Nephron progenitor cell (in vitro differentiated cells): ENCODE measurements at places on chromosomes 3 and 15.

- peaks cover 14% of the 10 kb centered on the region for H3K36me3 ChIP-seq
- peaks cover 21% of the 10 kb centered on the region for H3K27me3 ChIP-seq
- H3K27ac ChIP-seq, result no peak overlapping the region
- DNase-seq, result no peak
Measured at GRCh38 chr3:41131224-41131623, 68.1 kb upstream of the CTNNB1 start.

DNA sequence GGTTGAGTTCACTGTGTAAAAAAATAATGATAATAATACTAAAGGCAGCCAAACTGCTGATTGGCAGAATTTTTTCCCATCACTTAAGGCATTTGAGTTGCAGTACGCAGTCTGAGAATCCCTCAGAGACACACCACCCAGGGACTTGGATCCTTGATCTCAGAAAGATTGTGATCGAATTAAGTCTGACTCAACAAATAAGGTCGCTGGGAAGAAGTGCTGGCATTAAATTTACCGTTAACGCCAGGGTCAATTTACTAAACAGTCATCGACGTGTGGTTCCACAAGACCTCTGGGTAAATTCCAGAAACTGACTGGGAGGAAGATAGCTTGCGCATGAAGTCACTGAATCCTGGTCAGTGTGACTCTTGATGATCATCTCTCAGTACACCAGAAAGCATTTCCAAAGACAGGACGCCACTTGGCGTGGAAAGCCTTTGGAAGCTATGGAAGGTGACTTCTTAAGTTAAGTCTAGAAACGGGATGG is 48.3 kb upstream of the CGNL1 start:
- no peaks in the 10 kb centered on the region for H3K36me3 ChIP-seq
- H3K27ac ChIP-seq, result no peak overlapping the region
- H3K4me1 ChIP-seq, result peaks cover 36% of the 10 kb centered on the region
- H3K27me3 ChIP-seq, result peaks cover 15% of the 10 kb centered on the region
- no peak overlapping the region for H3K4me3 ChIP-seq
- DNase-seq, result no peak

- no peak overlapping the region for H3K27ac ChIP-seq
- H3K27me3 ChIP-seq, result no peaks in the 10 kb centered on the region
- no peaks in the 10 kb centered on the region for H3K4me1 ChIP-seq
- DNase-seq, result no peak
- H3K36me3 ChIP-seq, result no peaks in the 10 kb centered on the region
- H3K4me3 ChIP-seq, result no peak overlapping the region
Measured at GRCh38 chr15:94761574-94761973, 530.2 kb downstream of the MCTP2 start.

GRCh38 chr15:63505842-63506222 is 1.4 kb downstream of the USP3 start:
- H3K27me3 ChIP-seq, result no peaks in the 10 kb centered on the region
- peak overlapping the region; percentile 92 for H3K27ac ChIP-seq
- H3K4me3 ChIP-seq, result peak overlapping the region; percentile 92
- H3K36me3 ChIP-seq, result no peaks in the 10 kb centered on the region

GRCh38 chr3:145698749-145699148 is 462.2 kb downstream of the PLOD2 start:
- H3K27ac ChIP-seq, result no peak overlapping the region
- peaks cover under 1% of the 10 kb centered on the region for H3K27me3 ChIP-seq
- no peak for DNase-seq
- no peaks in the 10 kb centered on the region for H3K36me3 ChIP-seq
- no peak overlapping the region for H3K4me3 ChIP-seq
- H3K4me1 ChIP-seq, result no peaks in the 10 kb centered on the region

DNA sequence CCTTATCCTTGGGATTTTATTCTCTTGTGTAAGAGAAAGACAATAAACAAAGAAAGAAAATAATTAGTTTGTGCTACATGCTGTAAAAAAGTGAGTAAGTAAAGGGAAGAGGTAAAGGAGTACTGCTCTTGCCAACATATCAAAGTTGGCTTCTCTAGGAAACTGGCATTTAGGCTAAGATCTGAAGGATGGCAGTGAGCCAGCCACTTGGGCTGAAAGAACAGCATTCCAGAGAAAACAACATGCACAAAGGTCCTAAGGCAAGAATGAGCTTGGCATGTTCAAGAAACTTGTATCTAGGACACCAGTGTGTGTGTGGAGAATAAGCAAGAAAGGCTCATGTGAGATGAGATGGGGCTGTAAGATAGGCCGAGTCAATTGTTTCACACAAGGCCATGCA is 245.5 kb upstream of the MANF start:
- H3K4me1 ChIP-seq, result no peaks in the 10 kb centered on the region
- no peak overlapping the region for H3K27ac ChIP-seq
- no peak for DNase-seq
- no peak overlapping the region for H3K4me3 ChIP-seq
